ENCODE measurements at places on chromosomes 7 and 10. TPM values are rescaled to one million over a fixed set of nuclear protein-coding genes. Genes with fewer than 3 reads are reported as not detected.

DNA sequence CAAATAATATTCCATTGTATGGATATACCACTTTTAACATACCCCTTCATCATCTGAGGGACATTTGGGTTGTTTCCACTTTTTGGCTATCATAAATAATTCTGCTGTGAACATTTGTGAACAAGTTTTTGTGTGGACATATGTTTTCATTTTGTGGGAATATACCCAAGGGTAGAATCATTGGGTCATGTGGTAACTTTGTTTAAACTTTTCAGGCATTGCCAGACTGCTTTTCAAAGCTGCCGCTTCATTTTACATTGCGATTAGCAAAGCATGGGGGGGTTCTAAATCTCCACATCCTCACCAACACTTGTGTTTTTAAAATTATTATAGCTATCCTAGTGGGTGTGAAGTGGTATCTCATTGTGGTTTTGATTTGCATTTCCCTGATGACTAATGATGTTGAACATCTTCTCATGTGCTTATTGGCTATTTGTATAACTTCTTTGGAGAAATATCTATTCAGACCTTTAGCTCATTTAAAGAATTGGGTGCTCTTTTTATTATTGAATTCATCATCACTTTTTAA lies 8.4 kb upstream of the HHEX start:
- no peak for DNase-seq

The EBLN1 gene
- not detected for total RNA-seq

DNA sequence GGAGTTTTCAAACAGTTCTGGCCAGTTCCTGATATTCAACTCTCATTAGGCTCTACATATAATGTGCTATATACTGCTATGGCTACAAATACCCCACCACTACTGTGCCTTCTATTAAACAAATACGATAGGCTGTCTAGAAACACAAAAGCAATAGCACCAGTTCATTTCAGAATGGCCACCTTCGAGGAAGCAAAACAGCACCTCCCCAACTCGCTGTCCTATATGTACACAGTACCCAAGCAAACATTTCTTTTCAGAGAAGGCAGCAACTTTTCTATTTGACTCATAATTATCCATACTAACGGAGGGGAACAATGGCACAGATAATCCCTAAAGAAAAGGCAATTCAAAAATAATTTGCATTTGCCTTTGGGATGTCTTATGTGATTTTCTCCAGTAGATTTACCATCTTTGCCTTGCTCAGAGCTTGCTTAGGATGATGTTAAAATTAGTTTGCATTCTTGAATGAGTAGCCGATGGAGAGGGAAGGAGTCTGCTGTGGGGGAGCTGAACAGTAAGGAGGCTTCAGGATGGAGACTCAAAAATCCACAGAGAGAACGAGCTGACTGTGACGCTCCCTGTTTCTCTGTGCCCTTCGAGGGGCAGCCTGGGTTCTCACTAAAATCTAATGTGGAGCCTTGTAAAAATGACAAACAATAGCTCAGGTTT lies 218.7 kb downstream of the FANK1 start:
- no peak for DNase-seq

GRCh38 chr10:46106410-46107255 lies 60.6 kb upstream of the MSMB start:
- peak; percentile 44 for DNase-seq

DNA sequence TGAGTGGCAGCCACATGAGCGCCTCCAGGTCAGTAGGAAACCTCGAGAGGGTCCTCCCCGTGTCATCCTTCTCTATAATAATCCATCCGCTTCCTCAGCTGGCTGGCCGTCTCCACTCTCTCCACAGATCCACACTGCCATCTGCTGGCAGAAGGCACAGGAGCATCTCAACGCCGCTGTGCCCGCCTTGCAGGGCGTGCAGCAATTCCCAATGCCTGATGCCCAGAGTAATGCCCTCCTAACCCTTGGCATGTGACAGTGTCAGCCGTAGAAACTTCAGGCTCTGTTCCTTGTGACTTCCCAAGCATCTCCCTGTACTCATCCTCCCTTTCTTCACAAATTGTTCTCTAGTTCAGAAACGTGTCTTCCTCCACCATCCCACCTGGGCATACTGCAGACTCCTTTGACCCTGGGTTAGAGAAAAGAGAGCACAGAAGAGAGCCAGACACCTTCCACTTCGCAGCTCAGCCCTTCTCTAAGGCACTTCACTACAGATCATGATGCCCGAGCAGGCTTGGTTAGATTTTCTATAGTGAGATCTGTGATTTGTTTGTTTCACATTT lies 70.8 kb downstream of the XPNPEP1 start:
- peak; percentile 74 for DNase-seq

DNA sequence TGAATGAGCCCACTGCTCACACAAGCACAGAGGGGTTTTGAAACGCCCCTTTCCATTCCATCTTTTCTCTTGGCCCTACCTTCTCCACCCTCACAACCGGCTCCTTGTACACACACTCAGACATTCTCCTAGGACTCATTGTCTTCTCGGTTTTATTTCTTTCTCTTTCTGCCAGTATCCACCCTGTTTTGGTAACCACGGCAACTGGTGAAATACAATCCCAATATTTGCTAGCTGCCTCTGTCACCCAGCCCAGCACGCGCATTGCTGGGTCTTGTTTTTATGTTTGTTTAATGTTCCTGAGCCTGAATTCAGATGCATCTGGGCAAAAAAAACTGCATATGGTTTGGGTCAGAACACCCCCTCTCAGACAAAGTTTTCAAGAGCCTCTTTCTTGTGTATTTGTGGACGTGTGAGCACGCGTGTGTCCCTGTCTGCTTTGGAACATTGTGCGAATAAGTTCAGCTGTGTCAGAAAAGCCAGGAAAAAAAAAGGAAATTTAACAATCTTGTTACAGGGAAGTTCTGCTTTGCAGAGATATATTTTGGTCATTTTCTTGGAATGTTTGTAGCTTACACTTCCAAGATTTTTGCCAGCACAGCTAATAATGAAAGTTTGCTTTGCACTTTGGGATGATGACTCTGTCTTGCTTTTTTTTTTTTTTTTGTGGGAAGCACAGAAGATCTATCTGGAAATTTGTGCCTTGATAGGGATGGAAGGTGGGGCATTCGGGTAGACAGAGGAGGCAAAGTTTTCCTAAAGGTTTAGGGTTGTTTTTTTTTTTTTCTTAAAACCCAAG lies 225.9 kb downstream of the TRIL start:
- DNase-seq = no peak

DNA sequence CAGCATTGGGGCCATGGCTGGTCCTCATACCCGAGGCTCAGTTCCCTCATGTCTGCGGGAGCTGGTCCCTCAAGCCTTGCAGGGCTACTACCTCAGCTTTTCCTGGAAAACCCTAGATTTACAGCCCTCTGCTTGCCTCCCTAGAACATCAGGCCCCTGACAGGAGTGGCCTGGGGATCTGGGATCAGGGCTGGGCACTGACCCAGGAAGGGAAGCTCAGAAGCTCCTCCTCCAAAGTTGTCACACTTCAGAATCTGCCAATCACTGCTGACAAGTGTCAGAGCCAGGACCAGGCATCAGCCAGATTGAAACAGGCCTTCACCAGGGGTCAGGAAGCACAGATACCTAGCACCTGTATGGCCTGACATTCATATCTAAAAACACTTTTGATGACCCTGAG lies 115.2 kb downstream of the GRID1 start:
- DNase-seq = no peak

DNA sequence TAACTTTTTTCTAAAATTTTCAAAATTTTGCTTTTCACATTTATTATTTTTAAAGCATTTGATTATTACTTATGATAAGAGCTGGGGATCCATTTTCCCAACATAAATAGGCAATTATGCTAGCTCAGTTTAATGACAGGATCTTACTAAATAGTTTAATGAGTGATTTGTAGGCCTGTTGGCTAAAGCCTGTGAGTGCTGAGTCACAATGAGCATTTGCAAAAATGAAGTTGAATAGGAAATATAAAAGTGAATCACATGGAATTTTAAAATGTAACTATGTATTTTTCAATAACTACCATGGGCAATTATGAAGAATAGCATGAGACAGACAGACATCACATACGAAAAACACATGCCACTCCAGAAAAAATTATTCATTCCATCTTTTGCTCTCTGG lies 45.1 kb upstream of the ZPBP start:
- no peak for DNase-seq

The MNX1 gene
- 1.0 TPM for total RNA-seq

The RBP3 gene
- total RNA-seq = not detected

The SHLD2 gene
- 35.4 TPM for total RNA-seq

DNA sequence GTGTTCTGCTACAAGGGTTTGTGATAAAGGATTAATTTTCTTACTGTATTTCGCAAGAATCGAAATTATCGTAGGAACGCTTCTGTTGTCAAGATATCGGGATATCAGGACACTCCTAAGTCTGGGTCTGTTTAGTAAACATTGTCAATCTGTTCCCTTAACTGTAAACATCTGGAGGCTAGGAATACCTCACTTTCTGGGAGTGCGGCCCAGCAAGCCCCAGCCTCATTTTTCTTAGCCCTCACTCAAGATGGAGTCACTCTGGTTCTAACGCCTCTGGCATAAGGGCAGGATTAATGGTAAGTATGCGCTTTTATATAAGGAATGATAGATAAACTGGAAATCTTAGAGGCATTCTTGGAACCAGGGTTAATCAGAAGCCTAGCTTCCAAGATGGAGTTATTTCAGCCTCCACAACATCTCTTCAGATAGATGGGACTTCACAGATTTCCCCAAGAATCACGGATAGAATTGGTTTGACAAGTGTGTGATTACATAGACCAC lies 30.1 kb upstream of the CCL24 start:
- DNase-seq = no peak

GRCh38 chr10:103829278-103829677 lies 26.1 kb downstream of the SH3PXD2A start:
- no peak for DNase-seq

The LAMB4 gene
- total RNA-seq = not detected

- DNase-seq = no peak
Observed at GRCh38 chr10:126191192-126191591, 197.1 kb downstream of the ADAM12 start.

DNA sequence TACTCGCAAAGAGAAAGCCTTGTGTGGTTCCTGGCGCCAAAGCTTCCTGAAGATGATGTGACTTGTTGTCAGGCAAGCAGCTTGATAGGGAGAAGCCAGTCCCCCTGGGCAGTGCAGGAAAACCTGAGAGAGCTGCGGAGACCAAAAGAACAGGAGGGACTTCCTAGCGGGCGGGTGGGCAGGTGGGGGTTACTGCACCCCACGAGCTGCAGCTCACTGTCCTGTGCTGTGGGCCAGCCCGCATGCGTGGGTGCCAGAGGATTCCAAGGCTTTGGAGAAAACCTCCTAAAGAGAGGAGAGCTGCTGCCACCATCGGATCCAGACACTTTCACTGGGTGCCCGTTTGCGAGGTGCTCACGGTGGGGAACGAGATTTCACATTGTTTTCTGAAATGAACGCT lies 145.1 kb downstream of the ACTR3B start:
- DNase-seq = no peak

Measured in G401 (cell line).